ENCODE measurements at places on chromosomes 12 and 14.

DNA sequence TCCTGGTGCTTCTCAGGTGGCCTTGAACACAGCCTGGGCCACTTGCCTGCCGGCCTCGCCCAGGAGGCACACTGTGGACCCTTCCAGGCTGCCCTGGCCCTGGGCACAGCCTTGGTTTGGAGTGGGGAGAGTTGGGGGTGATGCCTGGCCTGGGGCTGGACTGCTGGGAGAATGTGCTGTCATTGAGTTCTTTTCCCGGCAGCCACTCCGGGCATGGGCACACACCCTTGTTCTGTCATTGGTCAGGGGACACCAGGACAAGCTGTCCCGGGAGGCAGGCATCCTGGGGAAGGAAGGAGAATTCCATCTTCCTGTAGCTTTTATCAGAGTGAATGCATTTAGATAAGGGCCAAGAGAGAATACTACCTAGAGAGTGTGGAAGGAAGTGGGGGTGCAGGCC is 61.8 kb upstream of the RIN3 start:
- H3K4me3 ChIP-seq = no peak overlapping the region
- no peaks in the 10 kb centered on the region for H3K27me3 ChIP-seq
- H3K36me3 ChIP-seq = no peaks in the 10 kb centered on the region
- H3K4me1 ChIP-seq = peaks cover 4% of the 10 kb centered on the region
- H3K27ac ChIP-seq = no peak overlapping the region

- DNase-seq = no peak
- no peaks in the 10 kb centered on the region for H3K36me3 ChIP-seq
- H3K27ac ChIP-seq = no peak overlapping the region
- H3K4me1 ChIP-seq = no peaks in the 10 kb centered on the region
- no peak overlapping the region for H3K4me3 ChIP-seq
- no peaks in the 10 kb centered on the region for H3K27me3 ChIP-seq
Measured at GRCh38 chr12:88889326-88890110, 309.2 kb upstream of the KITLG start.

DNA sequence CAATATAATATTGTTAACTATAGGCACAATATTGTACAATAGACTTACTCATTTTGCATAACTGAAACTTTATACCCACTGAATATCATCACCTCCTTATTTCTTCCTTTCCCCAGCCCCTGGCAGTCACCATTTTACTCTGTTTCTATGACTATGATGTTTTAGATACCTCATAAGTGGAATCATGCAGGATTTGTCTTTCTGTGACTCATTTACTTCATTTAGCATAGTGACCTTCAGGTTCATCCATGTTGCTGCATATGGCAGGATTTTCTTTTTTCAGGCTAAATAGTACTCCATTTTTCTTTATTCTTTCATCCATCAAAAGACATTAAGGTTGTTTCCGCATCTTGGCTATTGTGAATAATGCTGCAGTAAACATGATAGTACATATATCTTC is 18.9 kb downstream of the USP15 start:
- no peak for DNase-seq
- H3K4me3 ChIP-seq = no peak overlapping the region
- H3K27me3 ChIP-seq = no peaks in the 10 kb centered on the region

GRCh38 chr14:52607061-52607460 is 54.4 kb downstream of the GPR137C start:
- H3K36me3 ChIP-seq = no peaks in the 10 kb centered on the region
- H3K27ac ChIP-seq = no peak overlapping the region
- DNase-seq = no peak
- no peaks in the 10 kb centered on the region for H3K27me3 ChIP-seq

GRCh38 chr12:72295744-72296143 is 23.6 kb downstream of the TRHDE start:
- no peak for DNase-seq
- no peak overlapping the region for H3K4me3 ChIP-seq
- no peak overlapping the region for H3K27ac ChIP-seq
- H3K4me1 ChIP-seq = no peaks in the 10 kb centered on the region
- peaks cover 9% of the 10 kb centered on the region for H3K27me3 ChIP-seq

DNA sequence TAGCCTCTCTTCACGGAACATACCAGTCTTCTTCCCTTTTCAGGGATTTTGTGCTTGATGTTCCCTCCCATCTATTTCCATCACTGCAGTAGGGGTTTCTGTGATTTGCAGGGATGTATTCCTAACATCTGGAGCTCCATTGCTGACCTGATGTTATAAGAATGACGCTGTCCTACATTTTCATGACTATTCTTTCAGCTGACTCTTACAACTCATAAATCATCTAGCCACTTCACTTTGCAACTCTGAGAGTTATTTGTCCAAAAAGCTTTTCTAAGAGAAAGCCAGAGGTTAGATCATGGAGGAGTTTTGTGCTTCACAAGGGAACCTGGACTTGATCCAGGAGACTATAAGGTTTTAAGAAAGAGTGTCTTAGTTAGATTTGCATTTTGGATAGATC is 116.6 kb upstream of the FAR2 start:
- no peak overlapping the region for H3K4me3 ChIP-seq
- H3K27me3 ChIP-seq = no peaks in the 10 kb centered on the region
- DNase-seq = no peak
- no peak overlapping the region for H3K27ac ChIP-seq

GRCh38 chr14:68585690-68586089 is 207.2 kb downstream of the ZFP36L1 start:
- peak overlapping the region; percentile 32 for H3K27ac ChIP-seq
- no peaks in the 10 kb centered on the region for H3K27me3 ChIP-seq
- peaks cover 62% of the 10 kb centered on the region for H3K4me1 ChIP-seq
- no peak overlapping the region for H3K4me3 ChIP-seq
- DNase-seq = no peak

GRCh38 chr12:95731519-95731958 is 59.0 kb downstream of the NTN4 start:
- H3K36me3 ChIP-seq = peaks cover 3% of the 10 kb centered on the region
- no peaks in the 10 kb centered on the region for H3K4me1 ChIP-seq
- H3K4me3 ChIP-seq = no peak overlapping the region
- no peak for DNase-seq
